Right kidney (tissue), 9 donors: ENCODE measurements at places on chromosomes 4 and X.
A peak's percentile ranks its signal among the peaks of the same experiment; 100 is the strongest.

GRCh38 chr4:136000246-136000645 lies 1532.0 kb downstream of the PCDH18 start:
- no peak for DNase-seq

DNA sequence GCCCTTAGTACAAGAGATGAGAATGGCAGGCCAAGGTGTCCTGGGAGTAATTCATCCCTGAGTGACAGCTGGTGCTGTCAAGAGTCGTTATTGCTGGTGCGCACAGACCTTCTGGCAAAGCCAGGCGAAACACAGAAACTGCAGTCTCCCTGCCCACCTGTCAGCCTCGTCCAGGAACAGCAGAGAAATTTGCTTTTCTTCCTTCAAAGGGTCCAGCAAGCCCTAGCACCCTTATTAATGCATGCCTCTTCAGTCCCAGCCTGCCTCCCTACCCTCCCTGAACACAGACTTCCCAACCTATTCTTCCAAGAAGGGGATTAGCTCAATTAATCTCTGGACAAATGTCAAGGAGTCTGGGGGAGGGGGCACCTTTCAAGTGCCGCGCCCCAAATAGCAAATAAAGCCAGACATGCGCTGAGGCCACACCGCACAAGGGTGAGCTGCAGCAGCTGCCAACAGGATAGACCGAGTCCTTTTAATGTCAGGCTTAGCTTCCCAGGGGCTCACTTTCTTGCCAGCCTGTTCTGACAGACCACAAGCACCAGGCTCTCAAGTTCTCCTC lies 250.7 kb upstream of the RASGEF1B start:
- DNase-seq, result peak; percentile 24

- no peak for DNase-seq
These were observed 568.8 kb downstream of the STIM2 start for GRCh38 chr4:27429364-27429871.

- no peak for DNase-seq
These were observed 33.0 kb downstream of the MTHFD2L start for GRCh38 chr4:74190919-74191397.

GRCh38 chrX:67922966-67923365 lies 379.1 kb downstream of the AR start:
- no peak for DNase-seq
